ENCODE measurements at places on chromosomes 12 and 14.

GRCh38 chr14:95327558-95328374 is 8.1 kb upstream of the CLMN start:
- DNase-seq, result no peak

- DNase-seq, result no peak
Measured at GRCh38 chr12:96364092-96364700, 36.0 kb downstream of the CDK17 start.

DNA sequence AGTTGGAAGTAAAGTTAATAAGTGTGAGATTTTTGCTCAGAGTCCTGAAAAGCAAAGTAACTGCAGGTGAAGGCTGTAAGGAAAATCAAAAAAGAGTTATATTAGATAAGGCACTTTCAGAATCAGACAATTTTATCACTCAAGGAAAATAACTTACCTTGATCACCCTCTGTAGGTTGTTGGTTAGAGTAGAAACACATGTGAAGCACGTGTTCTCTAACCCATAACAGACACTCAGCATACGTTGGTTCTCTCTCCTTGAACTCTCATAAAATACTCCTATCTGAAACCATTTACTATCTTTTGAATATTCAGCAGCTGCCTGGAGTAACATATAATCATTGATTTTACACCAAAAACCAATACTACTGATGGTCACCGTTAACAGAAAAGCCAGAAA is 335.5 kb downstream of the KCNH5 start:
- no peak for DNase-seq

GRCh38 chr14:101876555-101876938 is 87.8 kb upstream of the DYNC1H1 start:
- DNase-seq, result peak; percentile 81

GRCh38 chr12:130339951-130340350 is 2.3 kb downstream of the PIWIL1 start:
- no peak for DNase-seq

- no peak for DNase-seq
Measured at GRCh38 chr12:127830065-127830460, 436.9 kb upstream of the TMEM132C start.

DNA sequence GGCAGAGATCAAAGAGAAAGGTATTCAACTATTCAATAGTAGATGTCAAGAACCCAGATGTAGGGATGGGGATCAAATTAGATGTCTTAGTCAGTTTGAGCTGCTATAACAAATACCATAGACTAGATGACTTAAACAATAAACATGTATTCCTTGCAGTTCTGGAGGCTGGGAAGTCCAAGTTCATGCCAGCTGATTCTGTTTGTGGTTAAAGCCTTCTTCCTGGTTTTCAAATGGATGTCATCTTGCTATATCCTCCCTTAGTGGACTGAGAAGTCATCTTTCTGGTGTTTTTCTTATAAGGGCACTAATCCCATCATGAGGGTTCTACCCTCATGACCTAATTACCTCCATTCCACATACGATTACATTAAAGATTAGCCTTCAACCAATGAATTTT is 19.5 kb upstream of the MGST1 start:
- no peak for DNase-seq

DNA sequence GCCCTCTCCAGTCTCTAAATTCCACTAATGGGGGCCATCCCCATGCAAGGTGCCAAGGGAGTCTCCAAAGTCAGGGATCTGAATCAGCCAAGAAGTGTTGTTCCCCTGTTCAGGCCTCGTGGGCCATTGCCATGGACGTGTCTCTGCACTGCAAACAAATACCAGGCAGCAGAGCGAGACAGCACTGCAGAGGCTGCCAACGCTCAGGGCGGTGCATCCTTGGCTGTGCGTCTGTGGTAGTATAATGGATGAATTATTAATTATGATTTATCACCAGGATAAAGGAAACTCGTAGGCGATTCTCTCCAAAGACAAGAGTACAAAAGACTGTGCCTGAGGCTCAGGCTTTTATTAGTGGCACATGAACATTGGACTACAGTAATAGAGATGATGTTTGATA is 122.3 kb upstream of the NTF3 start:
- no peak for DNase-seq

DNA sequence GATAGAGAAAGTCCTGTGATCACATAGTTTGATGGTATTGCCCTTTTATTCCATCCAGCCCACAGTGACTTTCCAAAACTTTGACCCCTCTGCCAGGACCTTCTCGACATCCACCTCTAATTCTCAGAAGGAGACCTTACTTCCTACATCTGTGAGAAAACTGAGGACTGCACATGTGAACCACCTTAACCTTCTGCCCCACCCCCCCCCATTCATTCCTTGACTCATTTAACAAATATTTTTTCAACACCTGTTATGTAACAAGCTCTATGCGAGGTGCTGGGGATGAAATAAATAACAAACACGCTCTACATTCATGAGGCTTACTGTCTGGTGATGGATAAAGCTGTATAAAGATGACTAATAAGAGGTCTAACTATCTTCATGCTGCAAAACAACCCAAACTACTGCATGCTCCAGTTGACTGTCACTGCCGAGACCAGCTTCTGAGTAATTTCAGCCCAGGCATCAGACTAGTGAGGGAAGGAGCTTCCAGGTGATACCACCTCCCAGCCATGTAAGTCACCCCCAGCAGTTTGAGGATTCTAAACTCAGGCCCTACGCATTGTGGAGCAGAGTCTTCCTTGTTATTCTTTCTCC is 1.9 kb upstream of the HAL start:
- DNase-seq, result no peak

GRCh38 chr14:91755570-91756295 is 23.8 kb upstream of the CATSPERB start:
- DNase-seq, result no peak

DNA sequence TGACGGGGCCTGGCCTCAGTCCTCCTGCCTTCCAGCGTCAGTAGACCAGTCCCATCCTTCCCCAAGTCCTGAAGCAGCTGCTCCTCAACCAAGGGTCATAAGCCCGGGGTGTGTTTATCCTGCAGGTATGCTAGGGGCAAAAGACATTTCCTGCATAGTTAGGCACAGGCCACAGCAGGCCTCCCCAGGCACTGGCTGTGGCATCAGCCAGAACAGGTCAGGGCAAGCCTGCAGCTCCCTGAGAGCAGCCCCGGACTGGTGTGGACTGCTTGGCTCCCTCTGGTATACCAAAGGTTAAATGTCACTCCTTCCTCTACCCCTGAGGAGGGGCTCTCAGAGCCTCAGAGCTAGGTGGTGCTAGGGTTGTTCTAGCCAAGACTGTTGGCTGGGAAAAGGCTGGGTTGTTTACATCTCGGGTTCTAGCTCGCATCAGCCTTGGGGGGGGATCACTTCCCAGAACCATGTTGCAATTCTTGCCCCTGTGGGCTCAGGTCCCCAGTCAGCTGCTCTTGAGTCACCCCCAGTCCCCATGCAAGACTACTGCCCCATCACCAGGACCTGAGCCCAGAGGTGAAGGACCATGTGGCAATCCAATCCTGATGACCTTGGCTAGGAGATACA is 2.9 kb downstream of the MMP14 start:
- DNase-seq, result no peak

- no peak for DNase-seq
Measured at GRCh38 chr12:81083018-81083417, 5.1 kb downstream of the ACSS3 start.

DNA sequence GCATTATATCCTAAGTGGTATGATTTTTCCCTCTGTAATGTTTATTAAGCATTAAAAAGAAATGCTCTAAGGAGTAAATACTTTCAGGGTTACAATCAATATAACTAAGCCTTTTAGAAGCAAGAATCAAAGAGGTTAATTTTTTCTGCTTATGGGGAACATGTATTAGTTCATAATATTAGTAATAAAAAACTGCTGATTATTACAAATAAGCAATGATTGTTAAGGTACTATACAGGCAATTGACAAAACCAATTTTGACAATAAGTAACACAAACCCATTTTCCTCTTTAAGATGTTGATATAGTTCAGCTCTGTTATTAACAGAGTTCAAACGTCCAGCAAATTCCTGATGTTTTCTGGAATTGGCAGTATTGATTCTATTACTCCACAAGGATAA is 31.8 kb downstream of the INTS13 start:
- no peak for DNase-seq

DNA sequence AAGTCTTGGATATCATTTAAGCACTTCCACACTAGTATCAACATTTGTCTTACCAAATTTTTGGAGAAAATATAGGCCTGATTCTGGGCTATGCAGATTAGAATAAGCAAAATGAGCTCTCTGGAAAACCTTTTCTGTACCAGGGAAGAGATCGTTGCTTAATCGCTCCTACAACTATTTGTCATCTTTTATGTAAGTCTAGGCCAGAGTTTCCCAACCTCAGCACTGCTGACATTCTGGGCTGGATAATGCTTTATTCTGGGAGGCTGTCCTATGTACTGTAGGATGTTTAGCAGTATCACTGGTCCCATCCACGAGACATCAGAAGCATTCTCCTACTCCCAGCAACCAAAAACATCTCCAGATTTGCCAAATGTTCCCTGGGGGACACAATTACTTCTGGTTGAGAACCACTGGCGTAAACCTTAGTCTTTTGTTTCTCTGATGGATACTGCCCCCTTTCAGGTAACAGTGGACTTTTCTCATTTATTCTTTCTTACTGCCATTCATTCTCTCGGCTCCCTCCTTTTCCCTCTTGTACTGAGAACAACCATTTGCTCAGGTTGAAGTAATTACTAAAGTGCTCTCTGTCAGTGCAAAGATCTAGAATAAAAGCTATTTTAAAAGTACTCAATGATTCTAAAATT is 316.9 kb upstream of the E2F7 start:
- DNase-seq, result no peak

- no peak for DNase-seq
Measured at GRCh38 chr14:98428483-98428994, 843.5 kb downstream of the BCL11B start.

DNA sequence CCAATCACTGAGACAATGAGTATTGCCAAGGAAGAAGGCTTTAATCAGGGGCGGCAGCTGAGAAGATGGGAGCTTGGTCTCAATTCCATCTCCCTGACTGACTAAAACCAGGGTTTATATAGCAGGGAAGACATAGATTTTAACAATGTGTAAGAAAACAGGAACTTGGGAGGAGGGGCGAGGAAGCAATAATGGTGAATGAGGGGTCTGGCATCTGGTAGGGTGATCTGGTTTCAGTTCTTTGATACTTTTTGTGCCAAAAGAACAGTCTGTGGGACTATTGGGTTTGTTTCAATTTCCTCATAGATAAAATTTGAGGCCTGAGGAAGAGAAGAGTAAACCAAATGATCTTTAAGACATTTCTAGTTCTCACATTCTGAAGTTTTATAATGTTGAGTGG is 49.2 kb downstream of the FUT8 start:
- DNase-seq, result no peak

GRCh38 chr14:104872469-104873341 is 7.6 kb downstream of the CEP170B start:
- DNase-seq, result no peak

DNA sequence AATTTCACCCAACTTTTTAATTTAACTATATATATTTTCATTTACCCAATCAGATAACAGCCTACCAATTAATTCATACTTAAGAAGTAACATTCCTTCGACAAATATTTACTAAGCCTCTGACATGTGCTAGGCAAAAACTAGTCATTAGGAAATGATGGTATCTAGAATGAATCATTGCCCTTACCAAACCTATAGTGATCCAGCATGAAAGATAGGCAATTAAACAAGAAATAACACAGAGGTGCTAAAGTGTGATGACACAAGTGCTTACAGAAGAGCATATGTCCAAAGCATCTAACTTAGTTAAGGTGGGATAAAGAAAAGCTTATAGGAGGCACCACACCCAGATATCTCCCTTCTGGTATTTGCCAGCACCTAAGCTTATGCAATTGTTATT is 166.5 kb upstream of the RASSF8 start:
- no peak for DNase-seq

DNA sequence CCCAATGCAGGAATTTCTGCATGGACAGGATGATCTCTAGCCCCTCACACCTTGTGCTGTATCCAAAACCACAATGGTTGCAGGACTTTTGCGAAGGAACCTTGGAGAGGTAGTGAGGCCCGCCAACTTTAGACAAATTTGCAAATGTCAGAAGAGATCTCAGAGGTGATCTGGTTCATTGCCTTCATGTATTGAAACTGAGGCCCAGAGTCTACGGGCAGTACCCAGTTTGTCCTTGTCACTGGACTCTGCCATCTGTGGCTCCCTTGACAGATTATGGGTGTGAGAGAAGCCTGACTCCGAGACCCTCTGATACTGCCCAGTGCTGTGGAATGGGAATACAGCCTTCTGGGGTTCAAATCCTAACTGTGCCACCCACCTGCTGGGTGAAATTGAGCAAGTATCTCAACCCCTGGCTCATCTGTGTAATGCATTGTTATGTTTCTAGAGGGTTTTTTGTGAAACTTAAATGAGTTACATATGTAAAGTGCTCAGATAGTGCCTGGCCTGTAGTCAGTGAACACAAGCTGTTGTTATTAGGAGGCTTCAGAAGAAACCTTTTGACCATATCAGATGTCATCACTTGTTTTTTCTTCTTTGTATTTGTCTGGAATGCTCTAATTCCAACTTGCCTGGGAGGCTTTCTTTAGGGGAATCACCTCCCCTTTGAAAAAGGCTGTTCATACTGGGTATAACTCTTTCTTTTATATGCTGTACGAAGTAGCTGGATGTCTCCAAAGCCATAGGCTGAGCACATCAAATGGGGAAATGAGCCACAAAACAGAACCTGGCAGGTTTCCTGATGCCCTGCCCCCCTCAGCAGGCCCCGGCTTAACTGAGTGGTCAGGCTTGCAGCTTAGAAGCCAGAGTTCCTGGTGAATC is 71.4 kb upstream of the SRSF5 start:
- DNase-seq, result no peak
